ENCODE measurements at places on chromosomes 1 and 21.

GRCh38 chr1:41621791-41622190 lies 137.3 kb upstream of the EDN2 start:
- no peaks in the 10 kb centered on the region for H3K27me3 ChIP-seq
- H3K27ac ChIP-seq: peak overlapping the region; percentile 77
- H3K4me1 ChIP-seq: peaks cover 36% of the 10 kb centered on the region
- H3K36me3 ChIP-seq: peaks cover 6% of the 10 kb centered on the region
- no peak for DNase-seq

DNA sequence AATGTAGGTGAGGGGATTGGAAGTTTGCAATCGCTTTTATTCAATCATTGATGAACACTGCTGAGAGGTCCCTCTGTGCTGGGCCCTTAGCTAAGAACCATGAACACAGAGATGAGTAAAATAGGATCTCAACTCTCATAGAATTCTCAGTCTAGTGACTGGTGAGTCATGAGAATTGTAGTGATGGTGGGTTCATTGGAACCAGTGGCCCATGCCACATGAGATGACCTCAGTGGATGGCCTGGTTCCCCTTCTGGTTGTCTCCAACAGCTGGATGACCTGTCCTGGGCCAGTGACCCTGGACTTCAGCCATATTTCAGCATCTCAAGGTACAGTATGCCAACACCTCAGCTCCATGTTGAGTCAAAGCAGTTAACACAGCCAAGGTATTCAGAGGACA lies 21.3 kb upstream of the S100A10 start:
- peak overlapping the region; percentile 6 for H3K27ac ChIP-seq
- H3K27me3 ChIP-seq: peaks cover 33% of the 10 kb centered on the region
- H3K36me3 ChIP-seq: no peaks in the 10 kb centered on the region
- peaks cover 5% of the 10 kb centered on the region for H3K4me1 ChIP-seq
- H3K4me3 ChIP-seq: no peak overlapping the region

- H3K4me1 ChIP-seq: no peaks in the 10 kb centered on the region
- peak; percentile 64 for DNase-seq
- H3K27me3 ChIP-seq: peaks cover 33% of the 10 kb centered on the region
- H3K27ac ChIP-seq: no peak overlapping the region
- peaks cover 2% of the 10 kb centered on the region for H3K36me3 ChIP-seq
Measured at GRCh38 chr1:153465811-153466636, 5.6 kb upstream of the S100A7 start.

DNA sequence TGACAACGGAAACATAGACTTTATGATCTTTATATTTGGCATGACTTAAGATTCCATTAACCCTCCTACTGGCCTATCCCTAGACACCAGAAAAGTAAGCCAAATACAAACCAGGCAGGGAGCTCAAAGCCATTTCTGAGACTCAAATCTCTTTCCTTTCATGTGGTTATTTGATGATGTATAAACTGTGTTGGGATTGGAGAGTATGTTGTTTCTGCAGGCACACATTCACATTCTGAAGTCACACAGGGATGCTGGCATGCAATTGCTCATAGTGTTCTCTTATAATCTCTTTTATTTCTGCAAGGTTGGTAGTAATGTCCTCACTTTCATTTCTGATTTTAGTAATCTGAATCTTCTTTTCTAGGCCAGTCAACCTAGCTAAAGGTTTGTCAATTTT lies 5.8 kb downstream of the ZMYND12 start:
- no peaks in the 10 kb centered on the region for H3K36me3 ChIP-seq
- no peak overlapping the region for H3K4me3 ChIP-seq
- H3K27me3 ChIP-seq: no peaks in the 10 kb centered on the region
- no peak for DNase-seq
- H3K27ac ChIP-seq: peak overlapping the region; percentile 32

GRCh38 chr1:1051127-1051810 lies 22.8 kb downstream of the RNF223 start:
- H3K27ac ChIP-seq: no peak overlapping the region
- no peaks in the 10 kb centered on the region for H3K36me3 ChIP-seq
- H3K27me3 ChIP-seq: no peaks in the 10 kb centered on the region
- no peak for DNase-seq

DNA sequence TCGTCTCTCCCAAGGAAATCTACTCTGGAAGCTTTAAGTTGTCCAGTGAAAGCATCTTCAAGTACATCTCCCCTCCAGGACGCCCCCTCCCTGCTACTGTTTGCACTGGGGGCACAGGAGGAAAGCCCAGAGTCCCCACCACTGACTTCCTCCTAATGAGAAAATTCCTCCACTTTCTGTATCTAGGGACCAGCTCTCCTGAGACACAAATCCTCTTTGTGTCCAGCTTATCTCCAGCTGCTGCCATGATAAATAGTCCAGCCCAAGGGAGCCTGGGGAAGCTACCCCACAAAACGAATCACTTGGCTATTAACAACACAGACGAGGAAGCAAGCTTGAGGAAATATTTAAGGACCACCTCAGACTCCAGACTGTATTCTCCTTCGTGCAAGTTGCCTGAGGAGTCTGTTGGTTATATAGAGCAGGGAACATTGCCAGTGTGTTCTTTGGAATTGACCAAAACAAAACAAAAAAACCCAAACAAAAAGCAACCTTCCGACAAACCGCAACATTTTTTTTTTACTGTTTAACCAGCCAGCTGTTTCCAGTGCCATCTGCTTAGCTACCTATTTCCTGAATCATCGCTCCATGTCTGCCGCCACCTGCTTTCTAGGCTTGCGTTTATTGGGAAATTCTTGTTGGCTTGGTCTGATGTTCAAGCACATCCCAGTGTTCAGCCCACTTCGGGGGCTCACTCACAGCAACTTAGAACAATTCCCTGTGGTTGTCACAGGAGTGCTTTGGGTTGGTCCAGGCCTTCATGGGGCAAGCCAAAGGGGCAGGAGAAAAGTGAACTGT lies 7.7 kb downstream of the C1orf226 start:
- peaks cover 49% of the 10 kb centered on the region for H3K27me3 ChIP-seq
- DNase-seq: no peak
- H3K36me3 ChIP-seq: peaks cover 2% of the 10 kb centered on the region
- no peak overlapping the region for H3K27ac ChIP-seq

GRCh38 chr1:236130372-236130771 lies 12.0 kb upstream of the GPR137B start:
- H3K36me3 ChIP-seq: peaks cover 2% of the 10 kb centered on the region
- H3K27ac ChIP-seq: no peak overlapping the region
- no peak overlapping the region for H3K4me3 ChIP-seq
- H3K4me1 ChIP-seq: no peaks in the 10 kb centered on the region
- peaks cover 49% of the 10 kb centered on the region for H3K27me3 ChIP-seq

- H3K27me3 ChIP-seq: peaks cover 12% of the 10 kb centered on the region
- H3K36me3 ChIP-seq: no peaks in the 10 kb centered on the region
- peaks cover 6% of the 10 kb centered on the region for H3K4me1 ChIP-seq
- H3K4me3 ChIP-seq: peak overlapping the region; percentile 59
- H3K27ac ChIP-seq: no peak overlapping the region
Measured at GRCh38 chr1:163361123-163361934, 39.6 kb downstream of the NUF2 start.

GRCh38 chr1:89812992-89813391 lies 7.8 kb upstream of the LRRC8D start:
- H3K4me1 ChIP-seq: peaks cover 6% of the 10 kb centered on the region
- H3K36me3 ChIP-seq: peaks cover 9% of the 10 kb centered on the region

Measured in T-helper 17 cell (primary cell).